ENCODE measurements at places on chromosomes 1 and 21.

- DNase-seq, result no peak
Observed at GRCh38 chr1:226784081-226785049, 45.3 kb upstream of the ITPKB start.

- no peak for DNase-seq
Observed at GRCh38 chr1:145879775-145880174, 5.9 kb downstream of the ANKRD35 start.

- DNase-seq, result no peak
Observed at GRCh38 chr1:109315288-109315687, 8.5 kb upstream of the MYBPHL start.

DNA sequence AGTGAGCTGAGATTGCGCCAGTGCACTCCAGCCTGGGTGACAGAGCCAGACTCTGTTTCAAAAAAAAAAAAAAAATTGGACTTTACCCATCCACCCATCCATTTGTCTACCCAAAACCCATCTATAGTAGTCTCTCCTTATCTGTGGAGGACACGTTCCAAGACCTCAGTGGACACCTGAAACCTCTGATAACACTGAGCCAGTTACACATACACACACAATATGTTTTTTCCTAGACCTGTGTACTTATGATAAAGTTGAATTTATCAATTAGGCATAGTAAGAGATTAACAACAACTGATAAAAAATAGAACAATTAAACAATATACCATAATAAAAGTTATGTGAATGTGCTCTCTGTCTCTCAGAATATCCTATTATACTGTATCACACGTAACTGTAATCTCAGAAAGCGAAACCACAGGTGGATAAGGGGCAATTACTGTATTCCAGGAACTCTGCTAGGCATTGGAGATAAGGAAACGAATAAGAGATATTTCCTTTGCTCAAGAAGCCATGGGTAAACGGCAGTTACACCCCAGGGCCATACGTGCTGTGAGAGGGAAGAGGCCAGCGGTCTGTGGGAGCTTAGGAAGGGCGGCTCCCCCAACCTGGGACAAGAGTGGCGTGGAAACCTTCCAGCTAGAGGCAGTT is 84.2 kb upstream of the DISP3 start:
- no peak for DNase-seq

GRCh38 chr1:34843392-34844251 is 15.9 kb downstream of the SMIM12 start:
- DNase-seq, result peak; percentile 29

DNA sequence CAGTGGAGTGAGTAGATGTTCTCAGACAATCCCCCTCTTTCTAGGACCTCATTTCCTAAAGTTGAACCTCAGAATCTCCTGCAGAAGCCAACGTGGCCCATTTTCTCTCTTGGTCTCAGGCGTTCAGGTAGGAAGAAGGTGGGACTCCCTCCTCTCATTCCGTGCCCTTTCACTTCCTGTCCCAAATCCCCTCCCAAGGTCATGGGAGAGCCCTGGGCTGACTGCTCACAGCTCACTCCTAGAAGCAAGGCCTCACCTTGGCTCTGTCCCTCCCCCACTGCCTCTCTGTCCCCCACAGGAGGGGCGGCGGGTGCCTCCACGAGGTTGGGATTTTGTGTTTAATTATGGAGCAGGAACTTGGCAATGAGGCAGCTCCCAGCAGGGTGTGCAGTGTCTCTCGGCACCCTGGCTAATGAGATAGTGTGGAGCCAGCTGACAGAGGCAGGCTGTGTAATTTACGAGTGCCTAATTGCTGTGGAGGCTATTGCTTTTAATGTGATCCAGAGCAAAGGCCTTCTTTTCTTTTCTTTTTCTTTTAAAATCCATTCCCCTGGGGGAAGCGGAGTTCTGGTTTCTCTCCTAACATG is 9.1 kb upstream of the CDK18 start:
- DNase-seq, result no peak

- no peak for DNase-seq
Observed at GRCh38 chr21:40842197-40842552, 4.8 kb downstream of the DSCAM start.

DNA sequence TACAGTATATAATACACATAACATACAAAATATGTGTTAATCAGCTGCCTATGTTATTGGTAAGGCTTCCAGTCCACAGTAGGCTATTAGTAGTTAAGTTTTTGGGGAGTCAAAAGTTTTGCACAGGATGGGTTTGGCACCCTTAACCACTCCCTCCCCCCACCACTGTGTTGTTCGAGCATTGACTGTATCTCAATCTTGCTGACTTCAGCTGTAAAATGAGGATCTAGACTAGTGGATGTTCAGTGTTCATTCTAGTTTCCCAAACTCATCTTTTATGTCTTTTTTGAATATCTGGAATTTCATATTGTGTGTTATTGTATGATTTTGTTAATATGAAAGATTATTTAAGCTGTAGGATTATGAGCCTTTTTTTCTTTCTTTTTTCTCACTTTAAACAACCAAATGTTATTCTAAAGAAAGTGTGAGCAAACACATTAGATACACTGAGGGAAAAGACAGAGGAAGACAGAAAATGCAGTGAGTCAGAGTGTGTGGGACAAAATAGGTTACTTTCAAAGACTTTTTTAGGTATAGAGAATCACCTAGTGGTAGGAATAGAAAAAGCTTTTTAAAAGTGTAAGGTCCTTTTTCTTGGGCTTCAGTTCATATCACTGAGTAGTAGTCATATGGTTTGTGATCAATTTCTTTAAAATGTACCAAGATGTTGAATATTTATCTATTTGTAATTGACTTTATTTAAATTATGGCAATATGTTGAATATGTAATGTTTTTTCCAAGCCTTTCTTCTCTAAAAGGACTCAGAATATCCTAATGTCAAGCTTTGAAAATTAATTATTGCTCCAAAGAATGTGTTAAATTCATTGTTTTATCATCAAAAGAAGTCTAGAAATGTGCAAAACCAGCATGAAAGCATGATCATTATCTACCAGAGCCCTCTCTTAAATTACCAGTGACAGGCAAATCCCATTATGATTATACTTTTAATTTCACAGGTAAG is 17.9 kb upstream of the CENPF start:
- no peak for DNase-seq

DNA sequence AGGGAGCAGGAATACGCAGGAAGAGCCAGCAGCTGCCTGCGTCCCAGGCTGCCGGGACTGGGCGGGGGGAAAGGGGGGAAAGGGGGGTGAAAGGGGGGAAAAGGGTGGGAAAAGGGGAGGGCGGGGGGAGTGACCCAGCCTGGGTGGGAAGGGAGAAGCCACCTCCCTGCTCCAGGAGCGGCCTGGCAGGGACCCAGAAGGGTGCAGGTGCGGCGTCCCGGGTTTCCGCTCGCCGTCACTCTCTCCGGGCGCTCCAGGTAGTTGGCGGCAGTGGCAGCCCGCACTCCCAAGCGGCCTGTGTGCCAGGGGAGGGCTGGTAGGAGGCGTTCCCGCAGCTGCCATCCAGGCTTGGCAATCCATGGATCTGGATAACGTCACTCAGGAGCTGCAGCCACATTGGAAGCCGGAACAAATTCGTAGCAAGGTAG is 141.0 kb upstream of the NGF start:
- no peak for DNase-seq

- DNase-seq, result no peak
Observed at GRCh38 chr21:35106246-35106835, 57.2 kb upstream of the RUNX1 start.

- DNase-seq, result peak; percentile 60
Observed at GRCh38 chr1:25167269-25168192, 64.8 kb downstream of the SYF2 start.

GRCh38 chr1:154851392-154852177 is 18.5 kb downstream of the KCNN3 start:
- peak; percentile 32 for DNase-seq

- DNase-seq, result no peak
Observed at GRCh38 chr1:95451054-95451453, 217.0 kb downstream of the RWDD3 start.

DNA sequence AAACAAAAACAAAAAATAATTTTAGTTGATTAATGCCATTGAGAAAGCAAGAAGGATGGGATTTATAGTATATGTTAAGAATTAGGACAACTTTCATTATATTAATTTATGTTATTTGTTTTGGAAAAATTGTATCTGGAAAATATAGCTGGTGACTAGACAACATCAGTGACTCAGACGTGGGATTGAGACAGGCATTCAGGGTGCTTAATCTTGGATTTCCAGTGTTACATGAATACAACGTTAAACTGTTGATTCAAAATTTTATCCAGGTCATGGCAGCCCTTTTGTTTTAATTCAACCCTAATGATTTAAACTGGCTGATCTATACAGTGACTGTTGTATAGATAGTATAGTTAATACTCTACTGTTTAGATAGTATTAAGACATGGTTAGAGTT is 827.1 kb upstream of the B3GALT2 start:
- DNase-seq, result no peak

DNA sequence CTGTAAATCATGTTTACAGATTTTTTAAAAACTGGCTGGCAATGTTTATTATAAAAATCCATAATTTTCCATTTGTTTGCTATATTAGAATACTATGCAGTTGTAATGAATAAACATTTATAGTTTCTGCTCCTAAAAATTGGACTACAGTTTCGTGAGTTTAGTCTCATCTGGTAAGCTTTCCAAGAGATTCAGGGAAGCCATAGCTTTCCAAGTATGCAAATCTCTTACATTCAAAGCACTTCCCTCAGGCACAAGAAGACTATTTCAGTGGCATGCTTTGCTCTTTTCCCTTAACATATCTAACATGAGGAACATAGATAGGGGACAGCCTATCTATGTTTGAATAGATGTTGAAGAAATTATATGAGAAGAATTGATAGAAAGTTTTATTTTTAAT is 77.2 kb downstream of the ADGRL2 start:
- no peak for DNase-seq

- no peak for DNase-seq
Observed at GRCh38 chr1:204834752-204835151, 35.9 kb upstream of the NFASC start.

- DNase-seq, result no peak
Observed at GRCh38 chr1:109821221-109821669, 57.5 kb upstream of the EPS8L3 start.

- DNase-seq, result no peak
Observed at GRCh38 chr1:40050863-40051262, 10.3 kb downstream of the CAP1 start.

GRCh38 chr1:48831120-48831978 is 54.7 kb upstream of the BEND5 start:
- DNase-seq, result no peak

DNA sequence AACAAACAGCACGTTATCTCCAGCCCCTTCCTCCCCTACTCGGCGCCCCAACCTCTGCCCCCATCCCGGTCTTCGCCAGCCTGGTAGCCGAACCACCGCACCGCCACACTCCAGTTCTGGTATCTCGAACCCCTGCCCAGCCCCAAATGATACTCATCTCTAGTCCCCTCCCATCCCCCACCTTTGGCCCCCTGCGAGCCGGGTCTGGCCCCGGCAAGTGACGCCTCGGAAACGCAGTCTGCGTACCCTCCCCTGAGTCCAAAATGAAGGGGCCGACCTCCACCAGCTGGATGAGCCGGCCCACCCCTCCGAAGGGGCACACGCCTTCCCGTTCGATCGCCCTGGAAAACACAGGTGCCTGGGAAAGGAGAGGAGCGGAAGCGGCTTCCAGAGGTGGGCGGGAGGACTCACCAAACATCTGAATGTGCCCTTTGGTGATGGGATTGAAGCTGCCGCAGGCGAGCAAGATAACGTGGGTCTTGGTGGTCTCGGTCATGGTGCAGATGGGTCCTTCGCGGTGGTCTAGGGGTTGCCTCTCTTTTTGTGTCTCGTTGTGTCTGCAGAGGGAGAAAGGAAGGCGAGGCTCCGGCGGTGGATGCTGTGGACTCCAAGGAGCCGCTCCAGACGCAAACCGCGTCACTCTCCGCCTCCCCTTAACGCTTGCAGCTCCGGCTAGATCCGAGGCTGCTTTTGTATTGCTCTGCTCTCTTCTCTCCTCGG is at the start of gene NMNAT2:
Gene NMNAT2 (minus strand): TSS at position 609 of the 720 bp plus-strand sequence. CDS start 113 bp downstream, at position 496.
- peak; percentile 32 for DNase-seq

DNA sequence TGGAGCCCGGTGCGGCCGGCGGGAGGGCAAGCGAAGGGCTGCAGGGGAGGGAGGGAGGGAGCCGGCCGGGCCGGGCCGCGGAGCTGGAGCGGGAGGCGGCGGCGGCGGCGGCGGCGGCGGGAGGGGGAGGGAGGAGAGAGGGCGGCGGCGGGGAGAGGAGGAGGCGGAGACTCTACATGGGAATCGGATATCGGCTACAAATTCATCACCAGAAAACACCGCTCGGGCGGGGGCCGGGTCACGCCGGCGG is at the start of gene AKT3:
Gene AKT3 (minus strand): TSS at position 42 of the 250 bp plus-strand sequence. CDS start 7,073 bp downstream, outside the sequence.
- DNase-seq, result peak; percentile 67

- no peak for DNase-seq
Observed at GRCh38 chr1:244046907-244047611, 4.0 kb upstream of the ZBTB18 start.

- DNase-seq, result no peak
Observed at GRCh38 chr21:30515681-30516080, 13.7 kb upstream of the KRTAP19-5 start.

DNA sequence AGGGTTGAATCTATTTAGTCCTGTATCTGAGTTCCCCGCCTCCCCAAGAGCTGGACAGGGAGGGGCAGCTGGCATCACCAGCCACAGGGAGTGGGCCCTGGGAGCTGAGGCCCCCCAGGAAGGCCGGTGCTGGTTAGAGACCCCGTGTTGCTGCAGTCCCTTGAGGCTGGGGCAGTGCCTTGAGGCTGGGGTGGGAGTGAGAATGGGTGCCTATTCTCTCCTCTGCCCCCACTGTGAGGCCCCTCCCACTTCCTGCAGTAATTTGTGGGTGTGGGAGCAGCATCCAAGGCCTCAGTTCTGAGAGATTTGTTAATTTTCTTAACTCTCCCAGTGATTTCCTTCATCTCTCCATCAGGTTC is 2.5 kb upstream of the TRAPPC3 start:
- DNase-seq, result no peak

GRCh38 chr1:192581131-192581927 is 5.8 kb downstream of the RGS1 start:
- no peak for DNase-seq

DNA sequence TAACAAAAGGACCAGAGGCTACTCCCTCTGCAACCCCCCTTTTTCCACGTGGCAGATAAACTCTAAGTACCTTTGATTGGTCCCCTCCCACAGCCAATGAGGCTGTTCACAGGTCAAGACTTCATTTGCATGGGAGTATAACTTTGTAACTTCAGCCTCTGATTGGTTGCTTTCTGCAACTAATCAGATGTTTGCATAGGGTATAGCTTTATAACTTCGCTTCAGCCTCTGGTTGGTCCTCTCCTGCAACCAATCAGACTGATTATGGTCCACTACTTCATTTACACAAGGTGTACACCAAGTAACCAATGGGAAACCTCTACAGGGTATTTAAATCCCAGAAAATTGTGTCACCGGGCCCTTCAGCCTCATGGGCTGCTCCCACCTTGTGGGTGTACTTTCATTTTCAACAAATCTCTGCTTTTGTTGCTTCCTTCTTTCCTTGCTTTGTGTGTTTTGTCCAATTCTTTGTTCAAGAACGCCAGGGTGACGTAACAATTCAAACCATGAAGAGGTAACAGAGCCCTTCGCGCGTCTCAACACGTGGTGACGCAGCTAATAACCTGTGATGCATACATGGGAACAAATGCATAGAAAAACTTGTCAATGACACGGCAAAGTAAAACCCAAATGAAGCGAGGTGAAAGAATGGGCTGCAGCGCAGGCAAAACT is 47.2 kb downstream of the VPS26C start:
- DNase-seq, result no peak

- peak; percentile 69 for DNase-seq
Observed at GRCh38 chr21:36854391-36854790, 112.1 kb downstream of the HLCS start.

Measured in neural crest cell (in vitro differentiated cells).